ENCODE measurements at places on chromosomes 16 and 17.

DNA sequence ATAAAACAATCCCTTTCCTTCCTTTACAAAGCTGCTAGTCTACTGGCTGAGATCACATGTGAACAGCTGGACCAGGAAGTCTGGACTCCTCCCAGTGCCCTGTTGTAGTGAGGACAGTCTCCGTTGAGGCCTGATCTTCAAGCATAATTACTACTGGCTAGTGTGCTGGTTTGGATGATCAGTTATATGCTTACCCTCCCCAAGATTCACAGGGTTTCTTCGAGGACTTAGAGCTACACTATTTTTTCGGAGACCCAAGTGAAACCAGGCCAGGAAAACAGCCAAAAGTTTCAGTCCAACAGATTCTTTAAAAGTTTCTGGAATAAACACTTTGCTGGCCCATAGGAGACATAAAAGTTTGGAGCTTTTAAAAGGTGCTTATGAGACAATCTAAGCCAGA, 194.9 kb upstream of the CDH11 start:
- no peak for DNase-seq

DNA sequence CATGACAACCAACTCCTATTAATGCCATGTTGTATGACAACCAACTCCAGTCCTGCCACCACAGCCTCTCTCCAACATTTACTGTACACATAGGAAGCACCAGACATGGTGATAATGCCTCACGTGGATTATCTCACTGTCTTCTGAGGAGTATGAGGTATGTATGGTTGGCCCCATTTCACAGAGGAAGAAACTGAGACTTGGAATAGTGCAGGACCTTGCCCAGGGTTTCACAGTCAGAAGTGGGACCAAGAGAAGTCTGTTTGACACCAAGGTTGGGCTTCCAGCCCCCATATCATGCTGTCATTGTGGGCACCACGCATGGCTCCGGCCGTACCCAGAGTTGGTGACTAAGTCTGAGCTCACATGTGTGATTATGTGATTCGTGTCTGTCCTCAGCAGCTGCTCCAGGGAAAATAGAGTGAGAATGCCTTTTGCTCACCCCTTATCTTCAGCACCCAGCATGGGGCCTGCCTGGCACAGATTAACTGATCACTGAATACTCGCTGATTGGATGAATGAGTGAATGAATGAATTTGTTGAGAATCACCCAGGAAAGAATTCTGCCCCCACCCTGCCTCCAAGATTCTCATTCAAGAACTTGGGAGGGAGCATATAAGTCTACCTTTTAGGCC, 204.1 kb upstream of the NLRP1 start:
- DNase-seq, result no peak

GRCh38 chr16:57646388-57647039, 18.1 kb downstream of the ADGRG1 start:
- no peak for DNase-seq

DNA sequence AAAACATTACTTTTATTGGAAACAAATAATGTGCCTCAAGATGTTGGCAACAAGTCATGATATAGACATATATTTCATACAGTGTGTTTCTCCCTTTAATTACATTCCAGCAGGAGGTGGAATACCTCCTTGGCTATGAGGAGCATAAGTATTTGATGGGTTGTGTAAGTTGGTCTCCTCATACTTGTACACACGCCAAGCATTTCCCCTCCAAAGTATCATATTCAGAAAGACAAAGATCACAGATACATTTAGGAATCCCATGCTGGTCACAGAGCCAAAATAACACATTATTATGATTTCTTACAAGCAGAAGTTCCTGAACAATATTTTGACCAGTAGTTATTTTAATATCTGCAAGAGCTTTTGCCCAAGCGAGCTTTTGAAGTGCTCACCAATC, 57.8 kb downstream of the WSB1 start:
- no peak for DNase-seq

DNA sequence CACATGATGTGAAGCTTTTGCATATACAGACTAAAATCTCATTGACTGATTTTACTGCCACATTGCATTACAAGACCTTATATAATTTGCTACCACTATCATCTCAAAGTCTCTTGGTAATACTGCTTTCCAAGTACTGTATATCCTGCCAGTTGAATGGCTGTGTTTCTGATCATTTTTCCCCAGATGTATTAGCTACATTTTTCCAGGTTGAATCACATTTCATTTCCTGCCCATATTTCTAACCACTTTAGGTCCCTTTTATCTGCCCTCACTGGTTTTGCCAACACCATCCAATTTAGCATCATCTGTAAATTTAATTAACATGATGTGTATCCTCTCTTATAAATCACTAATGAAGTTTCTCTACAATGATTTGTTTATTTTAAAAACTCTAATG, 365.7 kb upstream of the PMFBP1 start:
- no peak for DNase-seq

DNA sequence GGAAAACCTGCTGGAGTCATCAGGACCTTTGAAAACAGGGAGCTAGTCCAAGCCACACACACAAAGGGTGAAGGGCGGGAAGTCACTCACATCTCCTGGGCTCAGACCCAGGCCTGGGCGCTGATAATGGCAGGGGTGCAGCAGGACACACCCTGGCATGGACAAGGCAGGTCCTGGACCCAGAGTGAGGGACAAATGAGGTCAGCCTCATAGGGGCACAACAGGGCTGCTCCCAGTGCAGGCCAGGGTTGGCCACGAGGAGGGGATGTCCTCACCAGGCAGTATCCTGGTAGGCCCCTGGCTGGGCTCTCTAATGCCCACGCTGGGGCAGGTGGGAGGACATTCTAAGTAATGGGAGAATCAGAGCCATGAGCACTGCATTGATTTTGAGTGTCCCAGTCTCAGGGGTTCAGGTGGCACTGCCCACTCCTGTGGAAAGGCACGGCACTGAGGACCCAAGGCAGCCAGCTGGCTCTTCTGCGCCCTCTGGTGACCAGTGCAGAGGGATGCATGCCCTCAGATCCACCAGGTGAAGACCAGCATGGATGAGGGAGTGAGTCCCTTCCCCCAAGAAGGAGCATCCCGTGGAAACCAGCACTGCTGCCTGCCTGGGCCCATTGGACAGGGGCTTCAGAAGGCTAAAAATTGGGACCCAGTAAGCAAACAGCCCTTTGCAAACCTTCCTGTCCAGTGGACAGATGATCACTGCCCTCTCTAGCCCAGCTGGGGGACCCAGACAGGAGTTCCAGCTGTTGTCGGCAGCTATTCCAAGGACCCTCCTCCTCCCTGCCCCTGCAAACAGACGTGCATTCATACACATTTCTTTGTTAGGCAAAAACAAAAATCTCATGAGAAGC, 23.4 kb upstream of the SREBF1 start:
- DNase-seq, result no peak

DNA sequence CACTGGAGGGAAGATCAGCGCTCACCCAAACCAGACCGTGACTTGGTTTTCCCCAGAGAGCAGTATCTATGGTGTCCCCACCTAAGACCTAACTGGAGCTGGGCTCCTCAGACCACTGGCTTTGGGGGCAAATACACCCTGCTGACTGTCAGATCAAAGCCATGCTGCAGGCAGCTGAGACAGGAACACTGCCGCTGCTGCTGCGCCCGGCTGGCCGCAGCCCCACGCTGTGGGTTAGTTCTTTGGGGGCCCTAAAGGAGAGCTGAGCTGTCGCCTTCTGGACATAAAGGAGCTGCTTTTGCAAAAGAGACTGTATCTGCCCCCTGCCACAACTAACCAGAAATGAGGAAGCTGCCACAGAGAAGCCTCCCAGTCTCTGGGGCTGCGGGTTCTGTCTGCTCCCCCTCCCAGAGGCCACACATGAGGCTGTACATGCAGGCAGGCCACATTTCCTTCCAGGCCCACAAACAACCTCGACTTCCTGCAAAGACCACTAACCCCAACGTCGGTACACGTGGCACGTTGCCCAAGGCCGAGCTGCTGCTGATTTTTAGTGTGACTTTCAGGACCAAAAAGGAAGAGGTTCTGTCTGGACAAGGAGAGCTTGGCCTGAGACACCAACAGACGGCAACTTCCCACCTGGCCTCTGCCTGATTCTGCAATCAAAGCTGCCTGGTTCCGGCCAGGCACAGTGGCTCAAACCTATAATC, 18.2 kb upstream of the ABR start:
- no peak for DNase-seq

GRCh38 chr17:46194393-46195216, 1.4 kb upstream of the KANSL1 start:
- no peak for DNase-seq
